ENCODE measurements at places on chromosomes 4 and X. TPM values are rescaled to one million over a fixed set of nuclear protein-coding genes. Genes with fewer than 3 reads are reported as not detected.

- no peak for DNase-seq
Measured at GRCh38 chr4:51932261-51932660, 87.9 kb downstream of the LRRC66 start.

DNA sequence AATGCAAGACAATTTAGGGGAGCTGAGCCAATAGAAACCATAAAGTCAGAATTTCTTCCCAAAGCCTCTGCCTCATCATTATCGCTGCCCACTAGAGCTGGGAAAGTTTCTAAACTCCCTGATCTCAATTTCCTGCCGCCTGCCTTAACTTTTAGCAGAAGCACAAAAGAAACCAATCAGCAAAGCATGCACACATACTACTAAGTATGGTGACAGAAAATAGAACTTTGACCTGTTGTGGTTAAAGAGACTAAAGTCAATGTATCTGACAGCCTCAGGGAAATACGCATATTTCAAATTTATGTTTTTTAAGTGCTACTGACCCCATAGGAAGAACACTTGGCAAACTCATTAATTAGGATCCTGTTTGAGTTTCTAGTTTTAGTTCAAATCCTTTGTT is 10.1 kb downstream of the STK26 start:
- no peak for DNase-seq

The XK gene
- total RNA-seq, result 0.02 TPM

DNA sequence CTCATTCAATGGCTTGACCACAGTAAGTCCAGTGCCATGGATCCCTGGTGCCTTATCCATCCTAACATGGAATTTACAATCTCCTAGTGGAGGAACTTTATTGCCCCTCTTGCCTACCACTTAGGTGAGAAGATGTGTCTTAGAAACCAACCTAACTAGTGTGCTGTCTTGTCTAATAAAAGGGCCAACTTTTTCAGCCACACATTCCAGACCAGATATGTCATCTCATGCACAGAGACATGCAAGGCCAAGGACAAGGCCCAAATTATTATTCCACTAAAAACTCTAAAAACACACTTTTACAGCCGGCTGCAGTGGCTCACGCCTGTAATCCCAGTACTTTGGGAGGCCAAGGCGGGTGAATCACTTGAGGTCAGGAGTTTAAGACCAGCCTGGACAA is 10.6 kb upstream of the PRDX4 start:
- DNase-seq, result no peak

GRCh38 chrX:79161655-79162054 is 17.2 kb downstream of the GPR174 start:
- DNase-seq, result peak; percentile 66

The TBX22 gene
- not detected for total RNA-seq

GRCh38 chrX:66162331-66162822 is 1.7 kb upstream of the HEPH start:
- no peak for DNase-seq

GRCh38 chr4:40572692-40573310 is 56.9 kb downstream of the RBM47 start:
- DNase-seq, result no peak

DNA sequence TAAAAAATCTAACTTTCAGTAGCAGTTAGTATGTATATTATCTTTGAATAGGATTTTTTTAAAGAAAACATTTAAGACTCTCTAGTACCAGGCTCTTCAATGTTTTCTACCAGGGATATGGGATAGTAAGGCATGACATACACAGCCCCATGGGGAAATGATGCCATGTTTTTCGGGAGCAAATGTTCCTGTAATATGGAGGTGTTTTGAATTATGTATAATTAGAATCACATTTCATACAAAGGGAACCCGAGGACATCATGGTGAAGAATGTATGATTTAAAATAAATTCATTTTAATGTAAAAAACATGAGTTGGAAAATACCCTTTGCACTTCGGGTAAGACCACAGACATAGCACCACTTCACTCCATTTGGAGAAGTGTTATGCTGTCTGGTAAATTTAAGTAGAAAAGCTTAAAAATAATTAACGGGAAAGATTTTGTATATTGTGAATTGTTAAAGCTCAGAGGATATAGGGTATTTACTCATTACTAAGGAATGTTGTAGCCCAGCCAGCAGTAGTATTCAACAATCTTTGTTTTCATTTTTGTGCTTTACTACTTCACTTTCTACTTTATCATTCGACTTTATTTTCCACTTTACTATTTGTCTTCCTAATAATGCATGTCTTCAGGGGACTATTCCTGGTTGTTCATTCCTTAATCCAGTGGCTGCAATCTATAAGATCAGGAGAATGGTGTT is 2050.7 kb downstream of the ARAP2 start:
- no peak for DNase-seq

DNA sequence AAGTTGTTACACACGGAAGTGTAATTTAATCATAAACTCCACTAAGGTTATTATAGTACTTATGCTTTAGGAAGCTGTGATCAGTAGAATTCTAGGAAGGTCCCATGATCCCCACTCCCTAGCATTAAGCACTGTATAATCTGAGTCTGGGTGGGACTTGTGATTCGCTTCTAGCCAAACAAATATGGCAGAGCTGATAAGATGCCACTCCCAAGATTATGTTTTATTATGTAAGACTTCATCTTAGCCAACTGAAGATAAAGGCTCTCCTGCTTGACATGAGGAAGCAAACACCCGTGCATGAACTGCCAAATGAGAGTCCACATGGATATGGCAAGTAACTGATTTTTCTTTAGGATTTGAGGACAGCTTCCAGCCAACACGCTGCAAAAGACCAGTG is 186.4 kb upstream of the NDST3 start:
- DNase-seq, result no peak

GRCh38 chrX:49226946-49227345 is 6.2 kb downstream of the CACNA1F start:
- DNase-seq, result no peak

DNA sequence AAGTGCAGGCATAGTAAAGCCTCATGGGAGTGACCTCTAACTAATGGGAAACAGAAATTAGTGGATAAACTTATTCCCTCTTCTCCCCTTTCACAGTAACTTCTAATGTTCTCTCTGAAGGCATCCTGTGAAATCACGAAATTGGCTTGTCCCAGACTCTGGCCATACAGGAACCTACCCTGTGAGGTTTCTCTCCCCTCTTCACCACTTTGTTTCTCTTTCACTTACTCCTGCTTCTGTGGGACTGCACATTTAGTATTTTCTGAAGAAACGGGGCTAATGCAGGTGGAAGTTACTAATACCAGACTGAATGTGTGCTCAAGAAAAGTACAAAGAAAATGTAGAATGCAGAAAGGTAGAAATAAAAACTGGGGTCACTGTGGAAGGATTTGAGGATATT is 20.0 kb downstream of the ZNF330 start:
- DNase-seq, result no peak

GRCh38 chrX:149611623-149612175 is 16.6 kb upstream of the HSFX2 start:
- DNase-seq, result no peak

The CYTL1 gene
- not detected for total RNA-seq

- DNase-seq, result no peak
Measured at GRCh38 chr4:185626798-185627197, 91.5 kb upstream of the PDLIM3 start.

The FAM9B gene
- total RNA-seq, result not detected

DNA sequence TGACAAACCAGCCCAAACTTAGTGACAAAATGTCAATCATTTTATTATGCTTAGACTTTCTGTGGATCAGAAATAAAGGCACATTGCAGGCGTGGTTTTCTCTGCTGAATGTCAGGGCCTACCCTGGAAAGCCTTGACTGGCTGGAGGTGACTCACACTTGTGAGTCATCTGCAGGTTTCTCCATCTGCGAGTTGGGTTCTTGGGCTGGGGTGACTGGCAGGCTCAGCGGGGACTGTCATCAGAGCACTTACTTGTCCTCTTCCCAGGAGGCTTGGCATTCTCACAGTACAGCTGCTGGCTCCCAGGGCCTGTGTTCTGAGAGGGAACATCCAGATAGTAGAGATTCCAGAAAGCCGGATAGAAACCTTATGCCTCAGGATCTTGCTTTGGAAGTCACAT is 153.8 kb upstream of the AGA start:
- peak; percentile 13 for DNase-seq

GRCh38 chrX:47176101-47176740 is 17.4 kb upstream of the UBA1 start:
- no peak for DNase-seq

DNA sequence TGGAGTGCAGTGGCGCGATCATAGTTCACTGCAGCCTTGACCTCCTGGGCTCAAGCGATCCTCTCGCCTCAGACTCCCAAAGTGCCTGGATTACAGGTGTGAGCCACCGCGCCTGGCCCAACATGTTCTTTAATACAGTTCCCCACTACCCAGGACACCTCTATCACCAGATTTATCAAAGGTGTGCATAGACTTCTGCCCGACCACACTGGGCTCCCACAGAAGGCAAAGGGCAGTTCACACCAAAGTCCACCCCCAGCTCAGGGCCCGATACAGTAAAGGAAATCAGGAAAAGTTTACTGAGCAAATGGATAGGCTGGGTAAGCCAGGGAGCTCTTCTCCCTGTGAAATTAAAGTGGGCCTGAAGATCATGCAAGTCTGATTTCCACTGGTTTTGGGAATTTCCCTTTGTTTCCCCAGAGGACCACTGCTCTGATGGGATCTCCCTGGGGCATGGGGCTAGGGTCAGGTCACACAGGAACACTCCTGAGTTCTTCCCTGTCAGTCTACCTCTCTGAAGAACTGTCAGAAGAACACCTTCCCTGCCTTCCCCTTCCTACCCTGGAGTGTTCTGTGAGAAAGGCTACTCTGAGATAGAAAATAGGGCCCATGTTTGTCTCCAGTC is 17.7 kb upstream of the PIM2 start:
- no peak for DNase-seq

DNA sequence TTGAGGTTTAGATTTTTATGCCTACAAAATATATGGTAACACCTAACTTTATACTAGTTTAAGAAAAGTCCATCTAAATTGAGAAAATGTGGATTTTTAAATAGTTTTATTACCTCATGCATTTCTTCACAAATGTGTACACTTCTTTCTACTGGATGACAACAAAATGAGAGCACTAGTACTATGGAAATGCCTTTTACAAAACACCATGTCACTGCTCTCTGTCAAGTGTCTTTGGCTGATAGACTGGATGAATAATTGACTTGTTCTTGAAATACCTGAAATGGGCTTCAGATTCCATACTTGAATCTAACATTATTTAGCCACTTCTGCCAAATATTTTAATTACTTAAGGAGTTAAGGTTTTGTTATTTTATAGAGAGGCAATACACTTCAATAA is 49.5 kb downstream of the AMELX start:
- no peak for DNase-seq

DNA sequence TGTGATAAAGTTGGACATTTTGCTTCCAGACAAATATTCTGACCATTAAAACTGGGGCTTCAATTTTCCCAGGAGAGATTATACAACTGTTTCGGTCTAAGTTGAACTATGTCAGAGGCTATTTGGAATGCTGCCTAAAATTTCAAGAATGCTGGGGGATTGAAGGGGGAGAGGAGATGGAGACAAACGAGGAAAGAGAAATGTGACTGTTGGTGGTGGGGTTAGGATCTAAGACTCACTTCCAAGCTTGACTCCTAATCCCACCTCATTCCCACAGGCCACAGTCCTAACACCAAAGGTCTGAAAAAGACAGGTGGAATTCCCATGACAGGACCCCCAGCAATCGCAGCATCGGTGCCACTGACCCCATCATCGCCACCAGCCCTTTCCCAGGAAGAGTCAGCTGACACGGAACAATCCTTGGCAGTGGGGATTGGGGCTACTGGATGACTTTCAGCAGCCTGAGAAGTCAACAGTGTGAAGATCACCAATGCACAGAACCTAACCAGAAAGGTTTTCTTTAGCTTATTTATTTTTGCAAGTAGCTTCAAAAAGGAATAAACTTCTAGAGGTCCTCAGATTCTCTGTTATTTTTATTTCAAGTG is 74.0 kb upstream of the PRSS48 start:
- DNase-seq, result no peak

The CFI gene
- total RNA-seq, result not detected

The SPOCK3 gene
- not detected for total RNA-seq

DNA sequence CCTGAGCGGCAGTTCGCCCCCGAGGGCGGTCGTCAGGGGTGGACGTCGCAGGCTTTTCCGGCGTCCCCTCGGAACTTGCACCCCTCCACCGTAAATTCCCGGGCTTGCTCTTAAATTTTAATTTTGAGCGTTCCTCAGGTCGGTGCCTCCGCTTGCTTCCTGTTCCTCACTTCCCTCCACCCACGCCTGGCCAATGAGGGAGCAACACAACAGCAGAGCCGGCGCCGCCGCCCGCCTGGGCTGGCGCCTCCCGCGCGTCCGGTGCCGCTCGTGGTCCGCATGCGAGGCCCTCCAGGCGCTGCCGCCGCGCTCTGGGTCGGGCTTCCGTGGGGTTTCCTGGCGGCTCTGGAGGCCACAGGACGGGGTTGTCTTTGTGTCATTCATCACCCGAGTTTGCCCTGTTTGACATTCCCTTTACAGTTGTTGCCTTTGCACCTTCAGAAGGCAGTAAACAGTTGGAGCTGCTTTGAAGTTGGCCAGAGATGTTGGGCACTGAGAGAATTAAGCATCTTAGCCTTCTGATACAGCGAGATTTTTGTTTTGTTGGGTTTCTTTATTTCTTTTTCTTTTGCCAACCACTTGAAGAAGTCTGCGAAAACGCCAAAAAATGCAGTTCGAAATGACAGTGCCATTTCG is 692 bp downstream of the SPCS3 start:
- peak; percentile 89 for DNase-seq

- DNase-seq, result no peak
Measured at GRCh38 chrX:129842510-129843208, 1.0 kb downstream of the ZDHHC9 start.

DNA sequence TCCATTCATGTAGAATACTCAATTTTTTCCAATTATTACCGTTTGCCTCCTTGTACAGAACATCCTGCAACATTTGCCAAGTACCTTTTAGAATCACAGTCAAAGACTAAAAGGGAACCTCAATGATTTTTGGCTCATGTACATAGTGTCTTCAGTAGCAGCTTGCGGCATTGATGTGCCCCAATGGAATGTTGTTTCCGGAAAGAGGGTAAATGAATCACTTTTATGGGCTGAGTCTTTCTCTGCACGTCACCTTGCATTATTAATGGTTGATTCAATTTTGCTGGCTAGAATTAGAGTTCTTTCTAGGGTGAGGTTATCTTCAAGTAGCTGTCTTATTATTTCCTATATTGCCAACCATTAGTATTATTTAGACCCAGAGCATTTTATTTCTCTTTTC is 116.9 kb upstream of the GABRA2 start:
- no peak for DNase-seq

The MBNL3 gene
- 33.7 TPM for total RNA-seq

DNA sequence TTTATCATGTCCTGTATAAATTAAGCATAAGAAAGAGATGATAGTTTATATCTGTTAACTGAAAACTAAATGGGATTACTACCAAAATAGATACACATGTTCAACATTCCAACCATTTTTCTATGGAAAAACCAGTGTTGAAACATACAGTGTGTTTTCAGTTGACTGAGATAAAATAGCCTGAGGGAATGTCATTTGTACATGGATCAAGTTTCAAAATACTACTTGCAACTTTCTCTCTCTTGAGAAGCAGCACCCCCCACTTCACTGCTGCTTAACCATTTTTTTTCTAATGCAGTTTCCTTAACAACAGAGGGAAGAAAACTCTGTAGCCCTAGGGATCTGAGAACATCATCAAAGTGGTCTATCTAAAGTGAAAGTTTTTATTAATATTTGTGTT is 70.8 kb downstream of the NPNT start:
- no peak for DNase-seq

The NHS gene
- total RNA-seq, result 0.54 TPM

The POLN gene
- total RNA-seq, result 3.3 TPM

The PLXNA3 gene
- total RNA-seq, result 28.3 TPM
